ENCODE measurements at places on chromosomes 12 and 14.

DNA sequence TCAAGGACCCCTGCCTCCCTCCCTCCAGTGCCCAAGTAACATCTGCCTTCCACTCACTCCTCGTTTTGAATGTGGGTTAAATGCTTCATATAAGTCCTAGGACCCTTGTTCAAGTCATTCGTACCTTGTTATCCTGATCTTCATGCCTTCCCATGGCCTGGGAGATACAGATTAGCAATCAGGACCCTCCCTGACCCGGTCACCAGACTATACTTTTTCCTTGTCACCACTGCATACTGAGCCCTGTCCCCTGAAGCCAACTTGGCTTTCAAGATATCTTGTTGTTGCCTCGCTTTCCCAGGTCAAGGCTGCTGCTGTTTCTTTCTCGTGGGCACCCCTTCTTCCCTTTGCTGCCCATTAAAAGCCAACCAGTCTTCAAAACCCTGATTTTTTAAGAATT lies 208.5 kb downstream of the ANO2 start:
- DNase-seq, result no peak

DNA sequence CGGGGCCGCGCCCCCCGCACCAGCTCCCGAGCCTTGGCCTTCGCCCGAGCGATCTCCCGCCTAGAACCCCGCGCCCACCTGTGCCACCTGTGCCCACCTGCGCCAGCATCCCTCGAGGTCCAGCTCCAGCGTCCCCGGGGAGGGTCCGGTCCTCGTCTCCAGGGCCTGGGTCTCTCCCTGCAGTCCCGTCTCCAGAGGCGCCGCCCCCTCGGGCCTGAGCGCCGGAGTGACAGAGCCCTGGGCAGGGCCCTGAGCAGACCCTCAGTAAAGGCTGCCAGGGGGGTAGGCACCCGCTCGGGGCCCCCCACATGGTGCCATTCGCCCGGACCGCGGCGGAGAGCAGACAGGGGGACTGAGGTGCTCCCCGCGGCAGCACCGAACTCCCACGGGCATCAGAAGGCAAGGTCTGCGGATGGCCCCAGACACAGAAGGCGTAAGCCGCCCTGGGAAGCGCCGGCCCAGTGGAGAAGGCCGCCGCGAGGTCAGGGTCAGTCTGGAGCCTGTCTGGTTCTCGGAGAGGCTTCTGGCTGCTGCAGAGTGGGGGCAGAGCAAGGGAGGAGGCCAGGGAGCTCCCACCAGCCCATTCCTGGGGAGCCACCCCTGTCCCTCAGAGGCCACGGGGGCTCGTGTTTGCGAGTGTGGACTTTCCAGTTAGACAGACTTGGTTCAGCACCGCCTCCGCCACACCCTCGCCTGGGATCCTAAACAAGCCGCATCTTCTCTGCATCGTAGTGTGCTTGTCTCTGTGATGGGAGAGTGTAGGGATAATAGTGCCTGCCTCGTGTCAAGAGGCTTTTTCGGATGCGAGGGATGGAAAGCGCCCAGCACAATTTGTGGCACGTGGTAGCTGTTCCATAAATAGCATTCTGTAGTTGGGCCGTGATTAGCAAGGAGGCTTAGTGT lies 1.1 kb upstream of the PPP1R13B start:
- no peak for DNase-seq

- no peak for DNase-seq
These were observed 12.6 kb downstream of the RXYLT1 start for GRCh38 chr12:63792338-63792737.

GRCh38 chr12:93537769-93538168 lies 34.7 kb upstream of the SOCS2 start:
- no peak for DNase-seq
